NCI-H460 (cell line): ENCODE measurements at places on chromosomes 16 and 17. TPM values are rescaled to one million over a fixed set of nuclear protein-coding genes. Genes with fewer than 3 reads are reported as not detected.

- DNase-seq: no peak
These were observed 167.7 kb upstream of the WSCD1 start for GRCh38 chr17:5902181-5903140.

Gene CRISPLD2
- total RNA-seq: 0.30 and 0.35 TPM in 2 replicates

Gene KRT24
- not detected in 2 replicates for total RNA-seq

Gene CDH8
- not detected in 2 replicates for total RNA-seq

DNA sequence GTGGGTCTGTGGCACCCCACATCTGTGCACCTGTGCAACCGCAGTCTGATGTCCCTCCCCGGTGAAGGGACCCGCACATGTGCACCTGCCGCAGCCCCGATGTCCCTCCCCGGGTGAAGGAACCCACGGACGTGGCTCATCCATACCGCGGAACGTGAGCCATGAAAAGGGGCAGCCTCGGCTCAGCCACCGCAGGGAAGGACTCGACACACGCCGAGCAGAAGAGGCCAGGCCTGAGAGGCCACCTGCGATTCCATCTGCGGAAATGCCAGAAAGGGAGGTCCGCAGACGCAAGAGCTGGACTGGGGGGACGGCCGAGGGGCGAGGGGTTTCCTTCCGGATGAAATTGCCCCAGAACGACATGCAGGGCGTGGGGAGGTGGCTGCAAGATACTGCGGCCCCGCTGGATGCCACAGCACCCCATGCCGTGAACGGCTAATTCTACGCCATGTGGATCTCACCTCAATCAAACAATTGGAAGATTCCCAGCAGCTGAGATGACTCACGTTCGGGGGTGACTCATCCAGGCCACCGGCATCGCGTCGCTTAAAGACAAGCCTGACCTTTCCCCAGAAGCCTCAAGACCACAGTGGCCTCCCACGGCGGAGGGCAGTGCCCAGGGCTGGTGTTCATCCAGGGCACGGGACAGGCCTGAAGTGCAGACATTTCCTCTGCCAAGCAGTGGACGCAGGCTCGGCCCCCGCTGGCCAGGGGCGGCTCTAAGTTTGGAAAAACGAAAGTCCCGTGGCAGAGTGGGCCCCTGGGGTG is 21.0 kb downstream of the SOX8 start:
- DNase-seq: peak; percentile 82

DNA sequence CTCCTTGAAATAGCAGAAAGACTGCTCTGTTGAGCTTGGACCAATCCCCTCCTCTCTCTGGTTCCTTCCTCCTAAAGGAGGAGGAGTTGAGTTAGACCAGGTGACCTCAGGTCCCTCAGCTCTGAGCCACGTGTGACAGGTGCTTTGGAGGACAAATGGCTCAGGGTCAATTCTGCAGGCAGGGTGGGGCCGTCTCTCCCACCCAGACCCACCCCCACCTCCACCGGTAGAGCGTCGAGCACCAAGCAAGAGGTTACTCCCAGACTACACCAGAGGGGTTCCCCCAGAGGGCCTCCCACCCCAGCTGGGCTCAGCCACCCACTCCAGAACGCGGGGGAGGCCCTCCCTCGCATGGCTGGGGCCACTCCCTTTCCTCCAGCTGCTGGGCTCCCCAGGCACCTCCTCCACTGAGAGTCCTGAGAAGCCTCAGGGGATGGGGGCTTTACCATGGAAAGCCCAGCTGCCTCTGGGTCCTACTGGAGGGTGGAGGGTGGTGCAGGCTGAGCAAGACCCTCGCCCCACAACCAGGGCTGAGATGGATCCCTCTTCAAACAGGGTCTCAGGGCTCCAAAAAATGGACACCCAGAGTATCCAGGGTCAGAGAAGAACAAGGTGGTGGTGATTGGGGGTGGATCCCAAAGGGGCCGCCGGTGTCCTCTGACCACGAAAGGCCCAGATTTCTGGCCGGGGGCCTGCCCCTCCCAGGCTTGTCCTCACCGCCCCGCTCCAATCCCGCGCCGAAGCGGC is 7.6 kb downstream of the MYO1C start:
- no peak for DNase-seq

GRCh38 chr17:4004517-4005295 is 40.5 kb upstream of the ATP2A3 start:
- DNase-seq: peak; percentile 29

DNA sequence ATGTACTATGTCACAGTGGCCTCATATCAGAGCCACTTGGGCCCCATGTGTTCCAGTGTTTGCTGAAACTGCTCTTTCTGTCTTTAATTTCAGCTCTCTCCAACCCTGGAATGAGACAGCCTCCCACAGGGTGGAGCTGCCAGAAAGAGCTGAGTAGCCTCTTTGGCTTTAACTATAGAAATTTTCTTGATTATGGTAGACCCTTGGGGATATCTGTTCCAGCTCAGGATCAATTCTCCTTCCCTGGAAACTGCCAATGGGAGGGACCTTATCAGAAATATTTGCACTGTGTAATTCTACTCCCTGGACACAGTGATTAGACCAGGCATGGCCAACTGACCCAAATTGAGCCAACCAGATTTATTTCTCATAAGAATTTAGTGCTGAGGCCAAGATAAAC is 39.0 kb upstream of the KDM8 start:
- DNase-seq: no peak

GRCh38 chr16:48576927-48577326 is 33.1 kb downstream of the N4BP1 start:
- no peak for DNase-seq

GRCh38 chr17:74960570-74961342 is 11.8 kb downstream of the HID1 start:
- DNase-seq: peak; percentile 63

Gene ATMIN
- total RNA-seq: 26.2 and 33.4 TPM in 2 replicates

DNA sequence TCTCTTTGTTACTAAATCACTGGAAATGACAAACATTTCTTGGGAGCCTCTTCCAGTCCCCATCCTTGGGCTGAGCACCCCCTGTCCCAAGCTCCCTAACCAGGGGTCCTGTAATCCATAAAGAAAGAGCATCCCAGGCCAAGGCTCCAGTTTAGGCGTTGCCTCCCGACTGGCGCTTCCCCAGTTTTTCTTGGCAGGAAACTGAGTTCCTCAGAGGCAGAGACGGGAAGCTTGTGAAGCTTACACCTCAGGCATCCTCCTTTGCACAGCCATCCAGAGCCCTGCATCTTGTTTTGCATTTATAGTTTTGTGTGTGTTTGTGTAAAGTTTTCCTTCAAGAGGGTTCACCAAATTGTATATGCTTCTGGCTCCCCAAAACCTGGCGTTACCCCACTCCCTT is 7.1 kb downstream of the COPZ2 start:
- no peak for DNase-seq

DNA sequence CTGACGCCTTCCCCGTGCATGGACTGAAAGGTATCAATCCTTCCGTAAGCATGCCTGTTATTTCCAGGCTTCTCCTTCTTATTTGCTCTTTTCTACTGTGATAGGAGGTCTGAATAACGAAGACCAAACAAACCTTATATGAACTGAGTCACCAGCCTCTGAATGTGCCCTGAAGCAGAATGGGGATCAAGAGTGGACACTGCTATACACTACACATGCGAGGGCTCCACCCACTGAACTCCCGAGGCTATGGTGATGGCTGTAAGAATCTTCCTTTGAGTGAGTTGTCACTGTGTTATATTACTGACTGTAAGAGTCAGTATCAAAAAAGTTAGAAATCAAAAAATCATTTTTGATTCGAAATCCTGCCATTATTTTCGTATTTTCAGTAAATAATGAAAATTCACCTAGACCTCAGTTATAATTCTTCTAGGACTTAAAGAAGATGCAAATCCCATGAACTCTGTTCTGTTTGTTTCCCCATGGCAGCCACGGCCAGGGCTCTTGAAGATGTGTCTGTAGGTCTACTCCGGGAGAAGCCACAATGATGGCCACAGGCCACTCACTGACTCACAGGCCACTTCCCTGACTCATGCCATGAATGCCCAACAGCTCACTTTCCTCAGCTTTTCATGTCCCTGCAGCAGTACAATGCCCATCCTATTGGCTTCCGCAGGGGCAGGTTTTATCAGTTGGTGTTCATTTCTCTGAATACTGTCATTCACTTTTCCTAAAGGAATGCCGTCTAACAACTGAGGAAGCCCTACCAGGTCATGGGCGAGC is 54.7 kb downstream of the ZZEF1 start:
- no peak for DNase-seq
